CD4-positive, alpha-beta T cell treated with Interferon gamma for 1 hour (primary cell): ENCODE measurements at places on chromosomes 13 and 19.

- DNase-seq: no peak
These were observed 167.7 kb downstream of the DACH1 start for GRCh38 chr13:71699342-71699741.

GRCh38 chr19:49847731-49848696 is 2.9 kb upstream of the PTOV1 start:
- DNase-seq: no peak

DNA sequence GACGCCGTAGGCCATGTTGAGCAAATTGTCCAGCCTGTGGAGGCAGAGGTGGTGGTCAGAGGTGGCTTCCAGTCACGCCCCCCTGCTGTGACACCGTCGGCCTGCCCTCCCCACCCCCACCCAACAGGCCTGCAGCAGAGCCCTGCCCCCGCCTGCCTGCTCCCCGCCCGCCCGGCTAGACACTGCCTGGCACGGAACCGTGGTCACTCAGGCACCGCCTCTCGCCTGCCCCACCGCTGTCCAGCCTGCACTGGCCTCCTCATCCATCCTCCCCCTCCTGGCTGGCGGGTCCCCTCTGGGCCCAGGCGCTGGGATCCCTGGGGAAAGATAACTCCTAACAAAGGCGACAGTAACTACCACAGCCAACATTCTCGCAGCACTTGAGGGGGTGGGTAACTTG is 21.7 kb downstream of the PRKCSH start:
- no peak for DNase-seq

- no peak for DNase-seq
These were observed 37.7 kb downstream of the MYO9B start for GRCh38 chr19:17113127-17113785.

DNA sequence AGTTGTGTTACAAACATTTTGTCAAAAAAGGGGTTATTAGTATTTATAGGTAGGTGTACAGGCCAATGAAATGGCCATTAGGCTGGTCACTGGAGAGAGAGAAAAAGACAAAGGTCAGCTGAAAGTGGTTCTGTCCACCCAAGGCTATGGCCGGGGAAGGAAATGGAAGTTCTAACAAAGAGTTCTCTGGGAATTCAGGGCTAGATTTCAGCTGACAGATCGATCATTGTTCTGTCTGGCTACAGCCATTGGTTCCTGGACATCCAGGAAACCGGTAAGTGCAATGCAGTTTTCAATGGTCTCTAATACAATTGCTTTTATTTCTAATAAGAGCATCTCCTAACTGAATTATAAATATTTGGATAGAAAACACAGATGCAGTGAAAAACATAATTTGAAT is 42.5 kb downstream of the MBNL2 start:
- no peak for DNase-seq

DNA sequence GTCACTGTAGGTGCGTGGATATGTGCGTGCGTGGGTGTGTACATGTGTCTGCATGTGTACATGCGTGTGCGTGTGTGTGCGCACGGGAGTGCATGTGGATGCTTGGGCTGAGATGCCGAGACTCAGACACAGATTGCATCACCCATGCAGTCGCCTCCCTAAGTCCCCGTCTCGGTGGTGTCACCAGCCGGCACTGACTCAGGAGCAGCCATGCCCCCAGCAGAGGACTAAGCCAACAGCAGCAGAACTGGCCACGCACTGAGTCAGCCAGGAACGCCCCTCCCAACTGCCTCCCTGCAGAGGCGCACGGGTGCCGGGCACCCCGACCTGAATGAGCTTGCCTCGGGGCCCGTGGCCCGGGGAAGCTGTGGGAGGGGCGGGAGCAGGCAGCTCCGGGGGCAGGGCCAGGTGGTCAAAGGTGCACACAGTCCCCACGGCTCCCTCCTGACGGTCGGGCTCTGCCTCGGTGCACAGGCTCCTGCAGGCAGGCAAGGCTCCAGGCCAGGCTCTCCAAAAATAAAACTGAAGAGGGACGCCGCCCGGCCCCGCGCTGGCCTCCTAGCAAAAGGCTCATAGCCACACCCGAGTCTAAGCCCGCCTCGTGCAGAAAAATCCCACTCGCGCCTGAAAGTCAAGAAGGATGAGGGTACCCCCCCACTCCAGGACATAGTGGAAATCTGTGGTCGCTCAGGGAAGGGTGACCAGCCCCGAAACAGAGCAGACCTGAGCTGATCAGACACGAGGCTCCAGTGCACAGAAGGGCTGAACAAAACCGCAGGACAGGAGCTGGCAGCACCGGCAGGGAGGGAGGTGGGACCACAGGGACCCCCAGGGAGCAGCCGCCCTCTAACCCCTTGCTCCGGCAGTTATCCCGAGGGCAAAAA is 49.2 kb downstream of the GADD45B start:
- DNase-seq: no peak

- DNase-seq: no peak
These were observed 339.4 kb downstream of the SPRY2 start for GRCh38 chr13:80001510-80001842.

- DNase-seq: no peak
These were observed 332 bp downstream of the IRGQ start for GRCh38 chr19:43595605-43595998.

DNA sequence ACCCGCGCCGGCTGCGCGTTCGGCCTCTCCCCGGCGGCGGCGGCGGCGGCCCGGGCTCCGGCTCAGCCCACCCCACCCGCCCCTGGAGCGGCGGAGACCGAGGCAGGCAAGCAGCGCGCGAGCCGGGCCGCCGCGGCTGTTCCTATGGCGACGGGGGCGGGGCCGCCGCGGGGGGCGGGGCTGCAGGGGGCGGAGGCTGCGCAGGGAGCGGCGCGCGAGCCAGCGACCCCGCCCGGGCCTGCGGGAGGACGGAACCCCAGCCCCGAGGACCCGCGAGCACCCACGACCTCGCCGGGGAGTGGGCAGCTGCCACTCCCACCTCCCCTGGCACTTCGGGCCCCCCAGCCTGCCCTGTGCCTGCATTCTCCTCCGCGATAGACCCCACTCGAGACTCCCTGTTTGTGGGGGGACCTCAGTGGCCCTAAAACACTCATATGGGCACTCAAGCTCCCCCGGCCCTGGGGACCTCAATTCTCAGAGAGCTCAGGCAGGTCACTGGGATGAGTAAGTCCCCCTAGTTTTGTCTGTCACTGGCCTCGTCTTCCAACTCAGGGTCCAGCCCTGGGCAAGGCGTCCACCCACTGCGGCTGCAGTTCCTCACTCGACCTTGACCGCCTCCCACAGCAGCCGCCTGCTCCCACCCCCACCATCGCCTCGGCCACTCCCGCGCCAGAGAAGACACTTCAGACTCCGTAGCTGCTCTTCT is at the start of gene CTXN1:
Gene CTXN1 (minus strand): TSS at position 115 of the 706 bp plus-strand sequence. CDS start 597 bp downstream, outside the sequence.
- DNase-seq: peak; percentile 71

DNA sequence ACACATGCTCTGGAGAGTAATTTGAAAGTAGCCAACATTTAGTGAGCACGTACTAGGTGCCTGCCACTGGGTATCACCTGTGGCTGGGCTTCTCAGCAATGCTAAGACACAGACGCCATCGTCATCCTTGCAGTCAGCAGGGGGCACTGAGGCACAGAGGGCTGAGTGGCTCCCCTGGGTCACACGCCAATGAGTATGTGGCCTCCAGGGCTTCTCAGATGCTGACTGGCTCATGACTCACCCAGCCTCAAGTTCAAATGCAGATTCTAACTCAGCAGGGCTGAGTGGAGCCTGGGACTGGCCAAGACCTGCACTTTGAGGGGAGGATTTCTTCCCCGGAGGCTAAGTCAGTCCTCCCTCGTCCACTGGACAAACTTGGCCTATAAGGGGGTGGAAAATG is 115.1 kb upstream of the CACNA1A start:
- no peak for DNase-seq

DNA sequence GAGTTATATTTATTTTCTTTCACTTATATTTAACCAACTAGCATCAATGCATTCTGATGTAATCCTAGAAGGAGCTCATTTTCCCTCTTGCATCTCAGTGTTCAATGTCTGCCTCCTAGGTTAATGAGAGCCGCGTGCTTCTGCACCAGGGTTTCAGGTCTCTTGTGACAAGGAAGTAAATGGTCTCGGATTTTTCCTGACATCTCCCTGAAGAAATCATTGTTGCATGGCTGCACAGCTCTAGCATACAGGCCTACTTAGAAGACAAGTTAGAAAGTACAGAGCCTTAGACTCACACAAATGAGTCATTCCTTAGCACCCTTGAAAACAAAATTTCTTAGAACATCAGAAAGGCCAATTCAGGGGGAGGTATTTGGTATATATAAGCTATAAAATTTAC is 57.2 kb upstream of the KLF12 start:
- no peak for DNase-seq

GRCh38 chr19:45768655-45768983 is 433 bp downstream of the SIX5 start:
- peak; percentile 30 for DNase-seq

DNA sequence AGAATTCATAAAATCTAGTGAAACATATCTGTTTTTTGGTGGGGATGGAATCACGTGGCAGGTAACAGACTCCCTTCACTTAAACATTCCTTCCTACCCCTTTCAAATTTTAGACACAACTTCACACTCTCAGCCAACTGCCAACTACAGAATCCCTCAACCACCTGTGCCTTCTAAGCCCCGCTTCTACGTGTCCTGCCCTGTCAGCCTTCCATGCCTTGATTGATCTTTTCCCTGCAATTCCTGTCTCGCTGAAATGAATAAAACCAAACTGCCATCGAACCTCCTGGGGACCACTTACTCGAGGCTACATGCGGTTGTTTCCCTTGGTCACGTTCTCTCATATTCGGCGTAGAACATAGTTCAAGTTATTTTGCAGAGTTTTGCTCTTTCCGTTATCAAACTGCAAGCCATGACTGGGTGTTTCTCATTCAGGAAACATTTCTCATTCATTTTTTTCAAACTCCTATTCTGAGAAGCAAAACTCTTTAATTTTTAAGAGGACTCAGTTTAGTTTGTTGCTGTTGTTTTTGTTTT is 1.1 kb downstream of the ZNF625 start:
- DNase-seq: no peak

- no peak for DNase-seq
These were observed 465.9 kb upstream of the ATXN8OS start for GRCh38 chr13:69641773-69642172.

- no peak for DNase-seq
These were observed 110.6 kb downstream of the DNAJC3 start for GRCh38 chr13:95787356-95788099.
